ENCODE measurements at places on chromosomes 16 and 17.

- no peak for DNase-seq
Observed at GRCh38 chr16:60682219-60682618, 1354.0 kb downstream of the CDH8 start.

GRCh38 chr16:24093049-24093448, 163.1 kb upstream of the CACNG3 start:
- no peak for DNase-seq

- peak; percentile 36 for DNase-seq
Observed at GRCh38 chr17:72726936-72727335, 365.6 kb downstream of the SLC39A11 start.

DNA sequence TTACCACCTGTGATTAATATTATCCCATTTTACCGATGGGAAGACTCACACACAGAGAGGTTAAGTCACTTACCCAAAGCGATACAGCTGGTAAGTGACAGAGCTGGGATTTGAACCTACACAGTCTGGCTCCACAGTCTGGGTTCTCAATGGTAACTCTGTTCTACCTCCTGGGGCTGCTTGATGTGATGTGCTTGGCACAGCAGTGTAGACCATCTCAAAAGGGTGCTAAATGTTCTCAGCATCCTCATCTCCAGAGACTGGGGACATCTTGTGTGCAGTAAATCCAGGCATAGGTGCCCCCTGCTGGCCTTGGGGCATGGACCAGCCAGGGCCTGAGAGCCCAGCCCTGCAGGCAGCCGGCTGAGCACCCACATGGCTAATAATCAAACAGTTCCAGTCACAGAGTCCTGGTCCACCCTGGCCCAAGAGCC, 15.4 kb upstream of the KATNB1 start:
- peak; percentile 53 for DNase-seq

- DNase-seq: peak; percentile 98
Observed at GRCh38 chr16:2039274-2040031, 8.2 kb downstream of the NTHL1 start.

DNA sequence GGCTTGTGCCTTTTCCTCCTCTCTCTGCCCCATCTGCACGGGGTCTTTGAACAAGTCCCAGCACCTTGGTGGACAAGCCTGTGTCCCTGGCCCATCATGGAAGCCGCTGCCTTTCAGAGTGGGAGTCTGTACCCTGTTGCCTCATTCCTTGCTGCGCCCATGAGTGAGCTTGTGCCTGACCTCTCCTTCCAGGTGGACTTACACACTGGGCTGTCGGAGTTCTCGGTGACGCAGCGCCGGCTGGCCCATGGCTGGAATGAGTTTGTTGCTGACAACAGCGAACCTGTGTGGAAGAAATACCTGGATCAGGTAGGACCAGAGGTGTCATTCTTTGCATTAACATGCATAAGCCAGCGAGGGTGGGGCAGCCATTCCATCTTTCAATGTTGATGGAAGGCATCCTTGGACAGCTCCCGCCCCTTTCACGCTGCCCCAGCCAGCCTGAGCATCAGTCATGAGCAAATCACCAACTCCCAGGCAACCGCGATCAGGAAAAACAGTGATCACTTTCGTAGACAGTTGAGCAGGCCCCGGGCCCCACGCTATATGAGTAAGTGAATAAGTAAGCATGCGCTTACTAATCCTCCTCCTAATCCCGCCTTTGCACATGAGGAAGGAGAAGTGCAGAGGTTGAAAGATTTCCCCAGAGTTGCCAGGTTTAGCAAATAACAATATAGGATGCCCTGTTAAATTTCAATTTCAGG, 36.8 kb downstream of the ATP2C2 start:
- DNase-seq: no peak

DNA sequence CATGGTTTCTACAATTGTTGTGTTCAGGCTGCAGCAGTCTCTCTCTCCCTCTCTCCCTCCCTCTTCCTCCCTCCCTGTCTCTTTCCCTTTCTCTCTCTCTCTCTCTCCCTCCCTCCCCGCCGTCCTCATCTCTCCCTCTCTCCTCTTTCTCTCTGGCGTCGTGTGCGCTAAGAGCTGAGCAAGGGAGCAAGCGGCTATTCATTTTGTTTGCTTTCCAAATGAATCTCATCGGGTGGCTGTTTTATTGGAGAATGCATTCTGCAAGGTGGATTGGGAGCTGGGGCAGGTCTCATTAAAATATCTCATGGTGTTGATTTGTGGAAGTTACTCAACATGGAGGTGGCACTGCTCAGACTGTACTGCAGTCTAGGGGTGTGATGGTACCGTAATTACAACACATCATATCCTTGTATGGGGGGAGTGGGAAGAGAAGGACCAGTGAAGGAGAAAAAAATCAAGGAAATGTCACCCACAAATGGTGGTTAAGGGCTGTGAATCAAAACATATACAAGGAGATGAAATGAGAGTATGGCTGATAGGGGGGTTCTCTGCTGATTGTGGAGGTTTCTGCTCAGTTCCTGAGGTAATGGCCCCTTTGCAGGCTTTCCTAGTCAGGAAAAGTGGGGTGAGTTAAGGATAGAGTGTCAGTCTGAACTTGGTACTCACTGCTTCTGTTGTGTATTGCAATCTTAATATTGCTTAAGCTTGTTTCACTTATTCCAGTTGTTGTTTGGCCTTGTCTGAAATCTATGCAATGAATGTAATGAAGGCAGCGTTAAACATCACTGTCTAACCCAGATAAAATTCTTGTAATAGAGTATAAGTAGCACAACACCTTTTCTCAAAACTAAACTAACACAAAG, 2.7 kb downstream of the MSL1 start:
- DNase-seq: peak; percentile 38

- no peak for DNase-seq
Observed at GRCh38 chr16:51321251-51321650, 170.2 kb upstream of the SALL1 start.

DNA sequence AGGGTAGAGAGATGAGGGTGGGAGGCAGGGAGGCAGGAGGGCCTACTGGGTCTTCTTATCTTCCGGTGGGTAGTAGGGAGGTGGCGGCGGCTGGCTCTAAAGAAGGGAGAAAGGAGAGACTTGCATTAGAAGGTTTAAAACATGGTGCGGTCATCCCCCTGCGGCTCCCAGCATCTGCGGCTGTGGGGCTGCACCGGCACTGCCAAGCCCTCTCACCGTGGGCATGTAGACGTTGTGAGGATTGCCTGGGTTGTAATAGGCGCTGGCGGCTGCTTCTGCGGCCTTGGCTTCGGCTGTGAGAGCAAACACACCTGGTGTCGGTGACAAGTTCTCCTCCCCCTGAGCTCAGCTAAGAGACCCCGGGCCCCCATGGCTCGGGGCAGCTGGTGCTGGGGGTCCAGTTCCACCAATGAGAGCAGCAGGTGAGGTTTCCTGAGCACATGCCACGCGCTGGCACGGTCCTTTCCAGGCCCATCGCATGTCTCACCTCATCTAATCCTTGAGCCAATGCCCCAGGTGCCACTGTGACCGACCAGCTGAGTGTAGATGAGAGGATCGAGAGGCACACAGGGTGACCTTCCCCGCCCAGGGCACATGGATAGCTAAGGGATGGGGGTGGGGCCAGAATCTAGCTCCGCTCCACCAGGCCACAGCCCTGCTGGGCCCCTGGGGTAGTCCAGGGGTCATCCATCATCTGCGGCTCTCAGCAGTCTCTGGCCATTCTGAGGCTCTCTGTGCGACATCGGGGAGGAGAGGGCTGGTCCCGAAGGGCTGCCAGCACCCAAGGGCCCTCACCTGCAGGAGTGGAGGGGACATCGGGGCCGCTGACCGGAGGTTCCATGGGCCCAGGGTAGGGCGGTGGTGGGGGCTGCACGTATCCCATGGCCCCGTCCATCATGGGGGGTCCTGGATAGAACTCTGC, 2.7 kb upstream of the UNC13D start:
- no peak for DNase-seq
